Small intestine (tissue), 16 donors: ENCODE measurements at places on chromosomes 4 and X. TPM values are rescaled to one million over a fixed set of nuclear protein-coding genes. Genes with fewer than 3 reads are reported as not detected.

GRCh38 chr4:158769175-158769921, 522 bp downstream of the FNIP2 start:
- DNase-seq = peak; percentile 34

- no peak for DNase-seq
Measured at GRCh38 chr4:114481856-114482255, 116.8 kb upstream of the UGT8 start.

The GABRB1 gene
- 0.78 TPM for polyA plus RNA-seq

The XPNPEP2 gene
- polyA plus RNA-seq = 27.0 TPM

DNA sequence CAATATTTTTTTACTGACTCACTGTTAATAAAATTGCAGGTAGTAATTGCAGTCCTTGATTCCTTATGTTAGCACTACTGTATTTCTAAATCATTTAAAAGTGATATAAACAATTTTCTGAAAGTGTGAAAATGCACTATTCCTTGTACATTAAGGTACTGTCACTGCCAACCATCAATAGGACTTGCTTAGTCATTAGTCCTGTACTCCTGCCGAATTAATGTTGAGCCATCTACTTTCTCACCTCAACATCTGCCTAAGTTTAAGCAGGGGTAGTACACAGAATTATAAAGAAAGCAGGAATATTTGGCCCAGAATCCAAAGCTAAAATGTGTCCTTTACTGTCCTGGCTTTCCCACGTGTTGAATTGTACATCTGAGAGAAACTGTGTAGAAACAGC, 87.0 kb upstream of the TRPC3 start:
- no peak for DNase-seq

DNA sequence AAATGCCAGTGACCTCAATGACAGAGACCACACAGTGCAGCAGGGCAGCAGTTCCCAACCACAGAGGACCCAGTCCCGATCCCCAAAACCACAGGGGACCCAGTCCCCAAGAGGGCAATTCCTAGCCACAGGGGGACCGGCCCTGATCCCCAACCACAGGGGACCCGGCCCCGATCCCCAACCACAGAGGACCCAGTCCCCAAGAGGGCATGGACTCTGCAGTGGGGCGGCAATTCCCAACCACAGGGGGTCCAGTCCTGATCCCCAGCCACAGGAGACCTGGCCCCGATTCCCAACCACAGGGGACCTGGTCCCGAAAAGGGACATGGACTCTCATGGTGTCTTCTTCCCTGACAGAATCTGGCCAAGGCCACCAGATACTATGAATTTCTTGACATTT, 136.3 kb downstream of the AFAP1 start:
- DNase-seq = no peak

GRCh38 chr4:17327591-17327990, 184.3 kb downstream of the QDPR start:
- no peak for DNase-seq

DNA sequence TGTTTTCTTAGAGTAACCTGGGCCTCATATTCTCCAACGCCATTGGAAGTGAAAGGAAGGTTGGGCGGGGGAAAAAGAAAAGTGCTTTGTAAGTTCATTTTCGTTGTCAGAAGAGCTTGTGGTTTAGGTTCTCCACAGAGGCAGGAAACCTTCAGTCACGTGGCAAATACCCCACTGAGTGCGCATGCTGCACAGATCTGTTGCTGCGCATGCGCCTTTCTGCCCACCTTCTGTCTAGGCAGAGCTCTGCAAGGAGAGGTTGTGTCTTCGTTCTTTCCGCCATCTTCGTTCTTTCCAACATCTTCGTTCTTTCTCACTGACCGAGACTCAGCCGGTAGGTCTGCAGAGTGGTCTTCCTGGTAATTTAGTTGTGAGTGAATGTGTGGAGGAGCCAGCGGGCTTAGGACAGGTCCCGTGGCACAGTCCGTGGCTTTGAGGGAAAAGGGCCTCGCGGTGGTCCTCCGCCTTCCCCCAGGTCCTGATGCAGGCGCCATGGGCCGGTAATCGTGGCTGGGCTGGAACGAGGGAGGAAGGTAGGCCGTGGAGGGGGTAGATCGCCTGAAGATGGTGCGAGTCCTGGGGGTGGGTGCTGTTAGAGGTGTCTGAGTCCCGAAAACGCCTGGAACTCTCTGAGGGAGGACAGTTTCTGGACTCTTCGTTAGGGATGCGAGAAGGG, at the start of gene PAGE5:
PAGE5 (plus strand) TSS at position 228 of the 676 bp plus-strand sequence. CDS start 1,037 bp downstream, outside the sequence.
- peak; percentile 6 for DNase-seq
